Activated CD4-positive, alpha-beta T cell treated with anti-CD3 and anti-CD28 coated beads for 48 hours (primary cell): ENCODE measurements at places on chromosomes 7 and 10.
A peak's percentile ranks its signal among the peaks of the same experiment; 100 is the strongest.

DNA sequence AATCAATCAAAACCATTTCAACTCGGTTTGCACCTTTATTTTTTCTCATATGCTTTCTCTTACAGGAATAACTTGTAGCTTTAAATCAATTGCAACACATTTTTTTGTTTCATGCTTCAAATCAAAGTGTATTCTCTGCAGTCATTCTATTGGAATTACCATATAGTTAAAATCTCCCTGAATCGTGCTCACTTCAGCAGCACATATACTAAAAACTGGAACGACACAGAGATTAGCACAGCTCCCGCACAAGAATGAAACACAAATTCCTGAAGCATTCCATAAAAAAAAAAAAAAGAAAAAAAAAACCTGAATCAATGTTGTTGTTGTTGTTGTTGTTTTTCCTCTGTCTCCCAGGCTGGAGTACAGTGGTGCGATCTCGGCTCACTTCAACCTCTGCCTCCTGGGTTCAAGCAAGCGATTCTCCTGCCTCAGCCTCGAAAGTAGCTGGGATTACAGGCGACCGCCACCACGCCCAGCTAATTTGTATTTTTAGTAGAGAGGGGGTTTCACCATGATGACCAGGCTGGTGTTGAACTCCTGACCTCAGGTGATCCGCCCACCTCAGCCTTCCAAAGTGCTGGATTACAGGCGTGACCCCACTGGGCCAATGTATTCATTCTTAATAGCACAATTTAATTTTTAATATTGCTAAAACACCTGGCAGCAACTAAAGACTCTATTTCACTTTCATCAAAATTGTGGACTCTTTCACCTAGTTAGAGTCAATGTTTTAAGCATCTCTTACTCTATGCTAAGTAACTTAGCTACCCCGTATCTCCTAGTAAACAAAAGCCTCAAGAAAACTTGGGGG, 26.3 kb downstream of the ANKRD61 start:
- DNase-seq = no peak

GRCh38 chr10:60757420-60757895, 20.8 kb upstream of the CDK1 start:
- DNase-seq = no peak

- no peak for DNase-seq
Observed at GRCh38 chr10:132627666-132628531, 90.3 kb downstream of the INPP5A start.

DNA sequence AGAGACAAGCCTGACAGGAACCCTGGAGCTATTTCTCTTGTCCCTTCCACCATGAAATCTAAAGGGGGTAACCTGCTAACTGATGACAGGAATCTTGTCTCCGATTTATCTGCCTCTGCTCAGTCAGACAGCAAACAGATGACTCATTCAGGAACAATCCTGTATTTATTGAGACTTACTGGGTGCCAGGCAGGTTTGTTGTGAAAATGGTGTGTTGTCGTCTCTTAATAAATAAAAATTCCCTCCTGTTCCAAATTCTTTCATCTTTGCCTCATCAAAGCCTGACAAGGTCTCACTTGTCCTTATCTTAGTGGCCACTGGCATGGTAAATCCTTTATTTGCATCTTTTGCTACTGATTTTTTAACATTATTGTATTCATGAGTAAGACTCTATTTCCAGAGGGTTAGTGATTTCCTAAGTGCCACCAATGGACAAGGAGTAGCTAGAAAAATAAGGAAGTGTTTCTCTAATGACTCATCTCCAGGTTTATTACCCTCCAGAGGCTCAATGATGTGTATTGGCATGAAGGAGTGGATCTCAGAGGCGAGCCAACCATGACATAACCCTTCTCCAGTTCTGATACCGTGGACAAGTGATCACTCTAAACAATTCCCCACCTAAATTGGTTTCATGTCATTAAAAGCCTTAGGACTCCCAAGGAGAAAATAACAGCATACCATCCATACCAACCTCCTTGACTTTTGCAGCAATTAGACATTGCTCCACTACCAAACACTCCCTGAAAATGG, 724.0 kb downstream of the GRID1 start:
- no peak for DNase-seq

DNA sequence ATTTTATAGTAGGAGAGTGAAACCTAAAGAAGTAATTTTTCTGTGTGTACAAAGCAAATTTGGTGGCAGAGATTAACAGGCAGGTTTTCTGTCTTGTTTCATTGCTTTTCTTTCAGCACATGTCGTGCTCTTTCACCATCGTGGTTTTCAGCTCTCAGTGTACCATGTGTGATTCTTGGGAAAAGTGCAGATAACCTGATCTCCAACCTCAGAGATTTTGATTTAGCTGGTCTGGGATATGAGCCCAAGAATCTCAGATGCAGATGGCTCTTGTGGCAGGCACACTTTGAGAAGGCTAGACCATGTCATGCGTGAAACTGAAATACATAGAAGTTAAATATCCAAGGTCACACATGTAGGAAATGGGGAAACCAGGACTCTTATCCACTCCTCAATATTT, 317.4 kb downstream of the EXOC4 start:
- no peak for DNase-seq

GRCh38 chr10:86048973-86049372, 317.6 kb downstream of the GRID1 start:
- DNase-seq = no peak

GRCh38 chr10:69957886-69958555, 94.6 kb upstream of the MACROH2A2 start:
- DNase-seq = peak; percentile 20

GRCh38 chr10:11598712-11599397, 12.6 kb downstream of the USP6NL start:
- DNase-seq = no peak

- no peak for DNase-seq
Observed at GRCh38 chr10:95221124-95221523, 27.1 kb downstream of the ACSM6 start.

- no peak for DNase-seq
Observed at GRCh38 chr7:6520163-6520981, 30.9 kb downstream of the GRID2IP start.

- no peak for DNase-seq
Observed at GRCh38 chr7:84412161-84412969, 217.8 kb upstream of the SEMA3A start.

GRCh38 chr7:119724041-119724792, 548.8 kb upstream of the KCND2 start:
- no peak for DNase-seq

DNA sequence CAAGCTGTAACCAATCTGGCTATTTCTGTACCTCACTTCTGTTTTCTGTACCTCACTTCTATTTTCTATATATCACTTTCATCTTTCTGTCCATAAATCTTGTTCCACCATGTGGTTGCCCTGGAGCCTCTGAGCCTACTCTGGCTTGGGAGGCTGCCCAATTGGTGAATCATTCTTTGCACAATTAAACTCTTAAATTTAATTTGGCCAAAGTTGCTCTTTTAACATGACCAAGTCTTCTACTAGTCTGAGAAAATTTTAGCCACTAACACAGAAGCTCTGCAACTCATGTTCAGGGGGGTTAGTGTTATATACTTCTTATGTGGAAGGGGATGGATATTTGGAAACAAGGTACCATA, 503.5 kb downstream of the KIF20B start:
- DNase-seq = no peak

GRCh38 chr10:50384898-50385297, 133.6 kb upstream of the ASAH2 start:
- DNase-seq = no peak

DNA sequence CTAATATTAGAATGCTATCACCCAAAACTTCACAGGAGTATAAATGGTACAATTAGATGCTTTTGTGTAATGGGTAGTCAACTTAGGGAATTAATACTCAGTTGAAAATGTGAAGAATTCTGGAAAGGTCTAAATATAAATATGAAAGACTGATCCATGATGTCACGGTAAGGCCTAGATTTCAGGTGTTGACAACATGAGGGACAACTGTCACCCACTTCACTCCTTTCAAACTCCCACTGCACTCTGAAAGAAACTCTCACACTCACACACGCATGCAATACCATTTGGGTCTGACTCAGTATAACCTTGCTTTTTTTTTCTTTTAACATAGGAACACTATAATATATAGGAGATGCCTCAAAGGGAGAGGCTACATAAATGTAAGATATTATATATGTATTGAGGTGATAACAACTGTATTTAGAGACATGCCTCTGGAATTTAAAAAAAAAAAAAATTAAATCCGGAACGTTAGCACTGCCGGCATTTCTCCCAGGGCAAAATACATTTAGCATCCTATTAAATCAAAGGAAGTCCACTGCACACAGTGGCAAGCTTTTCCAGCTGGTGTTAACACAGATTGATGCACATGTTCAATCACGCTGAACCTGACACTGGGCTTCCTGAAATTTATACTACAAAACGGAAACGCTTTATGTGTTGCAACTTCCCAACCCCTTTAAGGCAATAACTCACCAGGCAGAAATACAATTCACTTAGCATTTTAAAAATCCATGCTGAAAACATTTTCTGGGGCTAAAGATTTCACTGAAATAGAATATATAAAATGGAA, 74.9 kb downstream of the RSU1 start:
- no peak for DNase-seq

DNA sequence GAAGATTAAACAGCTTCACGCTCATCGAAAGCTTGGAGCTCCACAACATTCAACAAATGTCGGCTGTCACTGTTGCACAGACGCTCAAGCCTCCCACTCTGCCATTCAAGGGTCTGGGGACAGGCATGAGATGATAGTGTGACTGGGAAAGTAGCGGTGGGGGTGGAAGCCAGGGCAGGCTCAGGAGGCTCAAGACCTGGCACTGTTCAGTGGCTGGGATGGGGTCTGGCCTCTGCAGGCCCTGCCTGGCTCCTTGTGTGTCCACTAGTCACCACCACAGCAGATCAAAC, 13.5 kb upstream of the GTPBP4 start:
- DNase-seq = no peak

- DNase-seq = no peak
Observed at GRCh38 chr10:127678091-127678490, 58.9 kb upstream of the FOXI2 start.

DNA sequence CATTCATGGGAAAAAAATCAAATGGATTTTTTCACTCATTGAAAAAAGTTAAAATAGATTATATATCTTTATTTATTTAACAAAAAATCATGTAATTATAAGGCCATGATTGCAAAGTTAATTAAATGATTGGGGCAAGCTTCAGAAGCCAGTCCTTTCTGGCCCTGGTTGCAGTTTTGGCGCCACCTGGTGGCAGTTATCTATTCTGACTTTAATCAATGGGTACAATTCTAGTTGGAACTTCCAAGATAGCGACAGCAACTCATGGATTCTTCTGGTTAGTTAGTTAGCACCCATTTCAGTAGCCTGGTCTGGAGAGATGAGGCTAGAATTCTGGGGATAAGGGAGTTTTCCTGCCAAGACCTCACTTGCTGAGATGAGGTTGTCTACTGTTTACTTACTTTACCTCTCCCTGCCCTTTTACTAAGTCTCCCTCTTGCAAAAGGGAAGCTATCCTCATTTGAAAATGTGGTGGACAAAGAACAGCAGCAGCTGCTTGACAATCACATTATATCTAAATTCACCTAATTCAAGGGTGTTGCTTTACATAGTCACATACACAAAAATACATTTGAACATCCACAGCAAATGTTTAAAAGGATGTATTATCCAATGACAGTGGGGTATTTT, 42.3 kb downstream of the NOC3L start:
- peak; percentile 78 for DNase-seq

- DNase-seq = no peak
Observed at GRCh38 chr7:130366564-130366963, 13.7 kb upstream of the CPA1 start.

GRCh38 chr10:31866118-31866670, 62.4 kb downstream of the ARHGAP12 start:
- no peak for DNase-seq

DNA sequence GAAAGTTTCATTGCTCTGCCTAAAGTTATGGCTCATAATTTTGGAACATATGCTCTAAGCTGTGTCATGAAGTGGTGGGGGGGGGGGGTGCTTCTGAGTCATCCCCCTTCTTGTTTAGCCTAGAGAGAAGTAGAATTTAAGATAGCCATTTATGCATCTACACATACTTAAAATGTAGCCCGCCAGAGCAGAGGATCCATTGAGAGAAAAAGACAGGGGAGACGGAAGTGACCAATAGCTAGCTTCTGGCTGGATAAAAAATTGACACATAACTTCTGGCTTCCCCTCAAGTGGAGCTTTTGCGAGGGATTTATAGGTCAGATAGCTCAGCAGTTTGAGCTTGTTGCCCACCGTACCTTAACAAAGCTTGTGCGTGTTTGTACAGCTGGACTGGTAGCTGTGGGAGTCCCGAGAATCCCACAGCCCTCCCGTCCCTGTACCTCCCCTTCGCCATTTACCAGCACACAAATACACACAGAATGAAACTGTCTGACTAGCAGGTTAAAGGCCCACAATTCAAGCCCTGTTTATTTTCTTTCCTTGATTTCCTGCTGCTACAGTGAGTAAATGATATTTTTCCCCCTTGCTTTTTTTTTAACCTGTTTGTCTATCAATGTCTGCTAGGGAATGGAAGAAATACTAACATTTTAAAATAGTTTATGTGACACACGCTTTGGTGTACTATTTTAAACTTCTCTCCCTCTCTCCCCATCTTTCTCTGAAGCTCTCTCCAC, 232.6 kb upstream of the FERD3L start:
- no peak for DNase-seq

DNA sequence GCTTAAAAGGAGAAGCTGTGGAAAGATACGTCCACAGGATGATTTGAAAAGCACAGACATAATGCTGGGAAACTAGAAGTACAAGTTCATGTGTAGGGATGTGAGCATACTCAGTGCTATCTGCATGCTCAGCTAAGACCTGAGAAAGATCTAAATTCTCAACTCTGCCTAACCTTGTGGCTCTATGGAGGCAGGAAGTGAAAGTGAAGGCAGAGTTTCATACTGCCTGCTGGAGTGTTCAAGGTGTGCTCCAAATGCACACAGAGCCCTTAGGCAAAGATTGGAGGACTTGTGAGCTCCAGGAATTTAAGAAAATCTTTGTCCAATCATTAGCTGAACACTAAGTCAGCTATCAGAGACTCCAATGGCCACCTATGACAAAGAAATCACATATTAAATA, 190.9 kb downstream of the RNLS start:
- no peak for DNase-seq

DNA sequence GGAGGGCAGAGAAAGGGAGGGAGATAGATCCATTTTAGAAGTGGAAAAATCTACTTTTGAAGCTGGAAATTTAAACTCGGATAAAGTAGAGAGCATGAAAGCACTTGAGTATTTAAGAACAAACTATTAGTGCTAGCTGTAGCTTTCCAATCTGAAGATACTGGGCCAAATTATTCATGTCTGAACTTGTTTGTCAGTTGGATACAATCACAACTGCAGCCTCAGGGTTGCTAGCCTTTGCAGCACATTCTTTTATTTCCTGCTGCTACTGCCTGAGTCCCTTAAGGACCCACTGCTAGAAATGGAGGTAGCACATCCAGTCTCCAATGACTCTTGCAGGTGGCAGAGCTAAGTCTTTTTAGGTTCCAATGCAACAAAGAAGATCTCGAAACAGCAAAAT, 8.3 kb upstream of the SLC25A13 start:
- DNase-seq = no peak

DNA sequence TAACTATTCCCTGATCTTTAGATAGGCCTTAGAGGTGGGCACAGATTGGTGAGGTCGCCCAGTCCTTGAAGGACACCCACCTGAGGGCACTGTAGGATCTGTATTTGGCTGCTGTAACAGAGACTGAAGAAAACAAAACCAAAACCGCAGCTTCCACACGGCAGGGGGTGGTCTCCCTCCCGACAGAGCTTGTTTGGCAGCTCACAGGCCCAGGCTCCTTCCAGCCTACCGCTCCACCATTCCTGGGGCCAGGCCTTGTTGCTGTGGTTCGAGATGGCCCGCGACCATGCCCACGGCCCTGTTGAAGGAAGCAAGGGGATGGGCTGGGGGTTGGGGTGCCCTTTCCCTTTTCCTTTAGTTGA, 30.4 kb downstream of the ZNF783 start:
- no peak for DNase-seq
